ENCODE measurements at places on chromosomes 11 and 22. TPM values are rescaled to one million over a fixed set of nuclear protein-coding genes. Genes with fewer than 3 reads are reported as not detected.

- DNase-seq: no peak
These were observed 98.5 kb upstream of the RRM1 start for GRCh38 chr11:3995949-3996554.

DNA sequence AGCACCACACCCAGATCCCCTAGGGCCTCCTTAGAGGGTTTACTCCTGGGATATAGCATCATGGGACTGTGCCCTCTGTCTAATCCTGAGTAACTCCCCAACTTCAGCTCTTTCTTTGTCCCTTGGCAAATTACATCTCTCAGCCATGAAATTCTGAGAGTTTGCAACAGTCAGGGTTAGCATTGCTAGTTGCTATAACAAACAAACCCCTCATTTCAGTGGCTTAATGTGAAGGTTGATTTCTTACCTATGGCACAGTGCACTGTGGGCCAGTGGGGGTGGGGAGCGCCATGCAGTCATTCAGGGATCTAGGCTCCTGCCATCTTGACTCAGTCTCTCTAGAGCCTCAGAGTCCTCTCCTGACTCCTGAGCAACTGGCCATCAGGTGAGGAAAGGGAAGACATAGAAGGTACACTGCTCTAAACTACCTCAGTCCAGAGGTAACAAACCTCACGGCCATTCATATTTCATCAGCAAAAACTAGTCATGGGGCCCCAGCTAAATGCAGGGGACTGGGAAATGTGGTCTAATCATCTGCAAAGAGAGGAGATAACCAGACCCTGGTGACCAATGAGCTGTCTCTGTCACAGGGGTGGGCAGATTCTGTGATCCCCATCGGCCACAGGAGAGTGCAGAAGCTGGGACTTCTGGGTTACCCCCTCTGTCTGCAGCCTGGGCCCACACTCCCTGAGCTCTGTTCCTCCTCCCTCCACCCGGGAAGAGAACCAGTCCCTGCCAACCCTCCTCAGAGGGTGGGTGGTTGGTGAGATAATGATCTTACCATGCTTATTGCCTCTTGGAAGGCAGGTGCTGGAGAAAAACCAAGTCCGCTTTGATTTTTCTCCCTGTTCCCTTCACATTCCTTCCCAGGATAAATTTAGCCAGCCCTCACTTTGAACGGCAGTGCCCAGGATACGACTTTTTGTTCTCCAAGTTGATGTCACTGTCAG is 17.5 kb downstream of the PRG3 start:
- DNase-seq: no peak

DNA sequence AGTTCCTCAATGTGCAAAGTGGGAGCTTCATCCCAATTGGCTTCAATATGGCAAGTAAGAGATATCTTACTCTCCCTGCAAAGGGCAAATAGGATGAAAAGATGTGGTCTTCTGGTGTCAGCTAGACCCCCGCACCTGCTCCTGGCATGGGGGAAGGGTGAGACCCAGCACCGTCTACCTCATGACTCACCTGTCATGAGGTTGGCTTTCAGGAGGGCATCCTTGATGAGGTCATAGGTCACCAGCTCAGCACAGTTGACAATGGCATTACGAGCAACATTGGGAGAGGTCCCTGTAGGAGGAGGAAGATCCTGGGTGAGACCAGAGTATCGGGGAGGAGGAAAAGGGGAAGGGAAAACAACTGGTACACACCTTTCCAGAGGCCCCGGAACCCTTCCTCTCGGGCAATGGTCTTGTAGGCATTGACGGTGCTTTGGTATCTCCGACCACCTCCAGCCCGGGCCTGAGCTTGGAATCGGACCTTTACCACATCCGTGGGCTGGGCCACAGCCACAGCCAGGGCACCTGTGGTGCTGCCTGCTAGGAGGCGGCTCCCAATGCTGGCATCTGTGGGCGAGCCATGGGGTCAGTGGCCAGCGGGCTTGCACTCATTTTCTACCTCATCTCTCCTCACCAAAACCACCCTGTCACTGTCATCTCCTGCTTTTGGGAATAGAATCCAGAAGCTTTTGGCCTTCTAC is 6.0 kb downstream of the UCP2 start:
- no peak for DNase-seq

The TRPM5 gene
- total RNA-seq: not detected

The ARHGAP20 gene
- total RNA-seq: 0.78 TPM

The NKAPD1 gene
- 8.3 TPM for total RNA-seq

DNA sequence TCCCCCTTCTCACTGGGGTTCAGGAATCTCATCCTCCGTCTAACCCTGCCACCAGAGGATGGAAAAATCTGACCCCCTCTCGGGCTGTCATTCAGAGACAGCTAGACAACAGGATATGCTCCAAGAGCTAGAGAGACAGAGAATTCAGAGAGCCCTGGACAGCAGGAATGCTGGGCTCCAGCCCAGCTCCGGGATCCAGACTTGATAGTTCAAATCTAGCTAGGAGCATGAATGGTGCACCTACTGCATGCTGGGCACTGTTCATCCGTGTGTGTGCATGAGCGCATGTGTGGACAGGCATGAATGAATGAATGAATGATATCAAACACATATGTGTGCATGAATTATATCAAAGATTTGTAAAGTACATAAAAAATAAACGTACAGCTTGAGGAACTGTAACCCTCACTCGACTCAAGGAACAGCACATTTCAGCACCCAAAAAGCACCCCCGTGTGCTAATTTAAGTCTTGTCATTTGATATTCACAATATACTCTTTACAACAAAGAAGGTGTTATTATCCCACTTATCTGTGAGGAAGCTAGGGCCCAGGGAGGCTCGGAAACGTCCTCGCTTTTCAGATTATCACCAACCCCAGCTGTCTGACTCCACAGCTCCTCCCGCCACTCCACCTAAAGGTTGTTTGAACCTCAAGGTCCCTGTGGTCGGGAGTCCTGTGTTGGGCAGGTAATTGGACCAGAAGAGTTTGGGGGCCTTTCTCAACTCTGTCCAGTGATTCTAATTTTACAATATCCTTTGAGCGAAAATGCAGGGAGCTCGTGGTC is 640 bp upstream of the VSIG10L2 start:
- DNase-seq: no peak

The OR52I2 gene
- not detected for total RNA-seq

The SCN4B gene
- 6.8 TPM for total RNA-seq

DNA sequence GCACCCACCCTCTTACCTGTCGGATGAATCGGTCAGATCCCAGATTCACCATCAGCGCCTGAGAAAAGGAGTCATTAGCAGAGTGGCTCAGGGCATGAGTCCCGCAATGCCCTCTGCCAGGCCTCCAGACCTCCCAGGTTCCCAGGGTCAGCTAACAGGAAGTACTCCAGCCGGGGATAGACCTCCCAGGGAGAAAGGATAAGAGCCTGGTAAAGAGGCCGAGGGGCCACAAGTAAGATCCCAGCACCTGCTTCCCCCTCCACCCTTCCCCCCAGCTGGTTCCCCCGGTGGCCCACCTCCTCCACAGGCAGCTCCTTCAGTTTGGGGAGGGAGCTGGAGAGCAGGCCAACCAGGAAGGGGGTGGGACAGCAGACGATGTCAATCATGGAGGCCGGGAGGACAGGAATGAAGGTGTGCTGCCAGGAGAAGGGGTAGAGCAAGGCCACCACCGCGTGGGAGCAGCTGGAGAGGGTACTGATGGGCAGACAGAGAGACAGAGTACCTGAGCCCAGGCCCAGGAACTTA is 16.4 kb downstream of the RPL27A start:
- DNase-seq: no peak

GRCh38 chr11:77090046-77090372 is 12.6 kb upstream of the OMP start:
- DNase-seq: no peak

The CD6 gene
- 0.71 TPM for total RNA-seq

DNA sequence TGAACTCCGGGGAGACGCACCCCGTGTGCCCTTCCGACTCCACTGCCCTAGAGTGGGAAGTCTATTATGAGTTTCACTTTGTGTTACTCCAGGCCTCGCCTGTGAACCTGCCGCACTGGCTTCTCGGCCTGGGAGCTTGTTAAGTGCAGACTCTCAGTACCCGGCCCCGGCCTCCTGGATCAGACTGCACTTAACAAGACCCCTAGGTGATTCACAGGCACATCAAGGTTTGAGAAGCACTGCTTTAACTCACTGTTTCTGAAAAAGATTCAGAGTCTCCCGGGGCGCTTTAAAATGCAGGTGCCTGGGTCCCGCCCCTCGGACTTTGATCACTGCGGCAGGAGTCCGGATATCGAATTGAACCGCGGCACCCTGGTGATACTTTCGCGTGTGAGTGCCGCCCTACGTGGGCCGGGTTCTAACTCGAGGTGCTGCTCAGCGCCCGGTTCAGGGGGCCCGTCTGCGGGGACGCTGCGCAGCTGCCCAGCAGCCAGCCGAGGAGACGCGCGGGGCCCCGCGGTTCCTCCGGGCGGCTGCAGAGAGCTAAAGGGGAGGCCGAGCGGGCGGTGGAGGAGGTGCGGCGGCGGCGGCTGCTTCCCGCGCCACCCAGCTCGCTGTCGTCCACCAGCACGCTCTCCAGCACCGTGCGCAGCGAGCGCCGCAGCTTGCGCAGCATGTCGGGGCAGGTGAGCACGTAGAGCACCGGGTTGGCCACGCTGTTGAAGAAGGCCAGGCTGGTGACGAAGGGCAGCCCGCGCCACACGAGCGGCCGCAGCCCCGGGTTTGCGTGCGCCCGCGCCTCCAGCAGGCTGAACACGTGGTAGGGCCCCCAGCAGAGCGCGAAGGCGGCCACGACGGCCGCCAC is 3.4 kb downstream of the PTGDR2 start:
- DNase-seq: no peak

GRCh38 chr11:133619973-133620372 is 87.7 kb upstream of the OPCML start:
- DNase-seq: no peak

Data from right cardiac atrium (tissue), 5 donors.